RWPE1 (cell line): ENCODE measurements at places on chromosomes 6 and 20.

DNA sequence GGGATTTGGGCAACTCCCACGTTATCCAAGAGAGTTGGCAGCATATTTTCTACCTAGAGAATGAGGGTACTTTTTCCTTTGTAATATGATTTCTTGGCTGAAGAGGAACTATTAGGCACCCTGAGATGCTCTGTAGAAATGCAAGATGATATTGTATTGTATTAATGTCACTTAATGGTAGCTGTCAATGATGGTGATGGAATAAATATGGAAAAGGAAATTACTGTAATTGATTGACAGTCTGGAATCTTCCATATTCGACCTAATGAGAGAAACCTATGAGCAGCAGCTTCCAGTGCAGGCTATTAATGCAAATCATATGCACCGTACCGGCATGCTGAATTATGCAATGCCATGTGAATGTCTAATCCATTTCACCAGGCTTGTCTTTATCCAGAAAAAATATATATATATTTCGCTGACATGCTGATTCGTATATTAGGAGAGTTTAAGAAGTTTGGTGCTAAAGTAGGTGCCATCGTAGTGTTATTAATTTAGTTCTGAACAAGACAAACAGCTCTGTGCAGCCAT, 494.2 kb upstream of the JARID2 start:
- DNase-seq: no peak

DNA sequence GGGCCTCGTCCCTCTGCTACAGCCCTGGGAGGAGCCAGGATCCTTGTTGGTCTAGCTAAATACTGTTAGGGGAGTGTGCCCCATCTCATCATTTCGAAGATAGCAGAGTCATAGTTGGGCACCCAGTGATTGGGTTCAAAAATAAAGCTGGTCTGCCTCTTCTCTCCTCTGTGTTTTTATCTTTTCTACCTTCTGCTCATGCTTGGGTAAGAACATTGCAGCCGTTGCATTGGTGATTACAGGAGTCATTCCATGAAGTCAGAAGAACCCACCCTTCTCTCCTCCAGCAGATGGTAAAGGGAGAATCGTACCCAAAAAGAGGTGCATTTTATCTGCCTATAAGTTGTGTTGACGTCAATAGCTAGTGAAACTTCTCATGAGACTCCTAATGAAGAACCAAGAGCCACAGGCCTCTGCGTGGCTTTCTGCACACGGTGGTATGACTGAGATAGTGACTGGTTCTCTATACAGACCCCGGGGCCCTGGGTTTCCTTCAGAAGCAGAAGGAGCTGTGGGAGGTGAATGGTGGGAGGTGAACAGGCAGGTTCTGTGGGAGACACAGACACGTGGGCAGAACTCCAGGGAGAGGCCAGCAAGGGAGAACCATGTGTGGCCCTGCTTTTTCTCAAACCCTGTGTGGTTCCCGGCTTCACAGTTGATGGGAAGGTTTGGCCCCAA, 5.7 kb upstream of the FAM209A start:
- no peak for DNase-seq

- DNase-seq: no peak
These were observed 1.2 kb downstream of the TSBP1 start for GRCh38 chr6:32370505-32370904.

GRCh38 chr20:1401451-1401907, 8.6 kb upstream of the FKBP1A start:
- no peak for DNase-seq

GRCh38 chr6:27111743-27112142, 135.8 kb upstream of the PRSS16 start:
- no peak for DNase-seq
